ENCODE measurements at places on chromosomes 2 and 18.
A peak's percentile ranks its signal among the peaks of the same experiment; 100 is the strongest.

GRCh38 chr2:197378494-197379307, 56.1 kb downstream of the SF3B1 start:
- DNase-seq = peak; percentile 60

DNA sequence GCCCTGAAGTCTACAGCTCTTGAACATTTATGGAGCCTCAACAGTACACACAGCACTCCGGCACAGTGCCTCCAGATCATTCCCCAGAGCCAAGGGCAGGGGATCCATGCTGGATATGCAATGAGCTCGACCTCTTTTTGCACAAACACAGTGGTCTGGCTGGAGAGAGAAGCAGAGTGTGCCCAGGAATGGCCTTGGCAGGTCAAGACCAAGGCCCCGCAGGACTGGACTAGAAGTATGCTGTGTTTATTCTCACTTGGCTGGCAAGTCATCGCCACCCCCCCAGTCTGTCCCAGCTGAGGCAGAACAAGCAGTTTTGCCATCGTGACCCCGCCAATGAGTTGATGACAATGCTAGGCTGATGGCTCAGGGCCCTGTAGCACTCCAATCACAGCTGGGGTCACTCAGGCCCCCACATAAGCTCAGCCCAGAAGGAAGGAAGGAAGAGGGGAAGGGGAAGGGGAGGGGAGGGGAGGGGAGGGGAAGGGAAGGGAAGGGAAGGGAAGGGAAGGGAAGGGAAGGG, 212.1 kb downstream of the TTC32 start:
- no peak for DNase-seq

DNA sequence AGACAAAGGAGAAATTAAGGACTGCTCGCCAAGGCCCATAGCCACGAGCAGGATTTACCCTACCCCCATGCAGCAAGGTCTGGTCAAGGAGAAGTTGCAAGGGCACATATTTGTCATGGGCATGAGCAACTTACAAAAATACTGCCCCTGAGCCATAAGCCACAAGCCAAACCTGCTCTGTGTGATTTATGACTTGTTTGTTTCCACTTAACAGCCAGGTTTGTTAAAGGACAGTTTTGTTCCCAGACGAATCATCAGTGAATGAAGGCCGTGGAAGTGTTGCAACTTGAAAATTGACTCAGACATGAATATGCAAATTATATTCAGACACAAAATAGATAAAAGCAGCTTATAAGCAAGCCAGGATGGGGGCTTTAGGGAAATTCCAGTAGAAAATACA, 31.3 kb upstream of the EVA1A start:
- DNase-seq = no peak

DNA sequence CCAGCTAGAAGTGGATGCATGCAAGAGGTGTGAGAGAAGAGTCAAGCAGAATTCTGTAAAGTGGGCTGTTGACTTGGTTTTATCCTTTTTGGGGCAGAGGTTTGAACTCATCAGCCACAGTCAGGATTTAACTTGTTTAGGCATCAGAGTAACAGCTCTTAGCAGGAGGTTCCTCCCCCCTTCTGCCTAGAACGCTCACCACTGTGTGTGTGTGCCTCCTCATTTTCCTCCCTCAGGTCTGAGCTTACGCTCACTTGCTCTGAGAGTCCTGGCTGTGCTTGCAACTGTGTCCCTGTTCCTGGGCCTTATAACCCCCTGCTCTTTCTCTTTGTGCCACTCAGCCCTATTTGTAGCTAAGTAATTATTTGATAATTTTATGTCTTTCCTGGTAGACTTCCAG, 167.9 kb downstream of the TMEM182 start:
- no peak for DNase-seq

DNA sequence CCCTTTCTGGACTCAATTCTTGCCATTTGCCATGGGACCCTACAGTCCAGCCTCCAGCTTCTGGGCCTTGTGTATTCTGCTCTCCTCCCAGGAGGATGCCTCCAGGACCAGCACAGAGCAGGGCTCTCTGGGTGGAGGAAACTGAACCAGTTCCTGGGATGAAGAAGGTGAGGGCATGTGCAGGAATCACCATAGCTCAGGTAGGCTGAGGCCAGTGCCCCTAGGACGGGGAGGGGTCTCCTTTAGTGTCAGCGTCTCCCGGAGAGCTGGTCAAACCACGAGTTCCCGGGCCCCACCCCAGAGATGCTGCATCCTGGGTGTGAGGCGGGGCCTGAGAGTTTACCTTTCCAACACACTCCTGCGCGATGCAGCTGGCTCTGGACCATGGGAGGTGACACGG, 5.8 kb upstream of the PRELID3A start:
- no peak for DNase-seq

GRCh38 chr18:45168866-45169600, 446.2 kb upstream of the SLC14A2 start:
- no peak for DNase-seq

- no peak for DNase-seq
Measured at GRCh38 chr2:49286045-49286444, 131.7 kb upstream of the FSHR start.

DNA sequence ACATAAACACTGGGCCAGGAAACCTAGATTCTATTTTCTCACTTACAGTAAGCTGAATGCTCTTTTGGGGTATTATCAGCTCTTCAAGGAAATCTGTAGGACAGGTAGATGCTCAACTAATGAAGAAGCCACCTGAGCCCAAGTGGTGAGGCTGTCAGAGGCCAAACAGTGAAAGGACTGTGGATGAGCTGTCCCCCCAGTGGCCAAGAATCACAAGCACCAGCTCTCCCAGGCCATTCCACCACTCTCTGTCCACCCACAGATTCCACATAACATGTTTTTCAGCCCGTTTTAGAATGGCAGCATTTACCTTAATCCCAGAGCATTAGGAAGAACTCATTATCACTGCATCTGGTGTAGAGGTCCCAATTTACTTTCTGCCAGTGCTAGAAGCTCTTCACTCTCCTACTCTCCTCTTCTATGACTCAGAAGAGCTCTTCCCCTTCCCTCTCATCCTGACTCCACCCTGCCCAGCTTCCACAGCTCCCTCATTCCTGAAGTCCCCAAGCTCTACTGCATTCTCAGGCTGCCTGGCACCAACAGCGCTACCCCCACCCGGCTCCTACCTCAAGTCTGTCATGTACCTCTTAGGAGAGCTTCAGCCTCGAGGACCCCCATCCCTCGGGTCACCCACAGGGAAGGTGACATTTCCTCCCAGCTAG, 43.8 kb upstream of the GORASP2 start:
- DNase-seq = no peak

DNA sequence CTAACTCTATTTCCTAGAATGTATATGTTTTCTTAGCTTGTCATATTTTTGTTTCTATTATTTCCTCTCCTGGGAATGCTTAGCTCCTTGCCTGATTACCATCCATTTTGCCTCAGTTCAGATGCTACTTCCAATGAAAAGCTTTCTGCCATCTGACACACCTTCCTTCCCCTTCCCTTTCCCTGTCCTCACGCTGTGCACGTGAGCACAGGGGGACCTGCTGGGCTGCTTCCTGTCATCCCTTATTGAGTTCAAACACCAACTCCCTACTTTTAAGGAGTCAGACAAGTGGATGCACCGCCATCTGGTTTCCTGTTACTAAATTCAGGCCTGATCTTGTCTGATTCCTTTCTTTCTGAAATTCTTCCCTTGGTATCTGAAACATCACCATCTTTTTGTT, 2.4 kb upstream of the INO80C start:
- no peak for DNase-seq

DNA sequence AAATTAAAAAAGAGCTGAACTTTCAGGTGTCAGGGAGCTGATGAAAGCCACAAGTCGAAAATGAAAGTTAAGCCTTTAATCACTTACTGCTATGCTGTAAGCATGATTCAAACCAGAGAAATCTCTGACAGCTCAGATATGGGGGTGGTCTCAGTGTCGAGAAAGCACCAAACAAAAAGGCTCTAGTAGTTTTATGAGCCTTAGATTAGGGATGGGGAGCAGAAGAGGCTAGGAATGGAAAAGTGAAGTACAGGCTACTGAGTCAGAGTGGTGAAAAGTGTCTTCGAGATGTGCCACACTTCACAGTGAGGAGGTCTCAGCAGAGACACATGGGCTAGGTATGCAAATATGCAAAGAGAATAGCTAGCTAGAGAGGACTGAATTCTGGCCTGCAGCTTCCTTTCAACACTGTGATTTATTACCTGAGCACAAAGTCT, 482.2 kb downstream of the SPAG16 start:
- no peak for DNase-seq

DNA sequence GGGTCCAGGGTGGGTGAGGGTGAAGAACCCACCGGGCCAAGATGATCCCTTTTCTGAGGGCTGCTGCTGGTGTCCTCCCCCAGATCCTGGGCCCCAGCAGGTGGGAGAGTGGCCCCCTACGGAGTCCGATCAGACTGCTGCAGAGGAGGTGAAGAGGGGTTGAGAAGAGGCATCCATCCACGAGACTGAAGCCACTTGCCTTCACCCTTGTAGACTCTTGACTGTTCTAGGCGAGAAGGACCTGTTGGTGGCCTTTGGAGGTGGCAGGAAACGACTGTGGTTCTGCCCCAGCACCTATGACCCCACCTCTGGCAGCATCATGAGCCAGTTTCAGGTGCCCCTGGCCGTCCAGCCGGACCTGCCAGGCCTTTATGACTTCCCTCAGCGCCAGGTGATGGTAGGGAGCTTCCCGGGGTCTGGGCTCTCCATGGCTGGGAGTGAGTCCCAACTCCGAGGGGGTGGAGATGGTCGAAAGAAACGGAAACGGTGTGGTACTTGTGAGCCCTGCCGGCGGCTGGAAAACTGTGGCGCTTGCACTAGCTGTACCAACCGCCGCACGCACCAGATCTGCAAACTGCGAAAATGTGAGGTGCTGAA, 1.5 kb downstream of the TET3 start:
- DNase-seq = peak; percentile 32

DNA sequence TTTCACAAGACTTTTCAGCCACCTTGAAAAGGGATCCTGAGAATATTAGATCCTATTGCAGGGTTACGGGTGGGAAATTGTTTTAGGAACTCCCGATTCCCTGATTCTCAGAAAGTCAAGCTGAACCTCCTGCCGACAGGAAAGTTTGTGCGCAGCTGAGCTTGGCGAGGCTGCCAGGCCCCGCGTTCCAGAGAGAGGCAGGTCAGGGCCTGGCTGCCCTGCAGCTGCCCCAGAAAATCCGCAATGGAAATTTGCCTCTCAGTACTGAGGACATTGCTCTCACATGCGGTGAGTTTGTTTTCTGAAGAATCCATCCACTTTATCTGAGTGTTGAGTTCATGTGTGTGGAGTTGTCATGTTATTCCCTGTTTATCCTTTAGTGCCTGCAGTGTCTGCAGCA, 144.2 kb downstream of the RTP5 start:
- DNase-seq = no peak

GRCh38 chr2:143908843-143909242, 611.1 kb downstream of the ZEB2 start:
- no peak for DNase-seq

DNA sequence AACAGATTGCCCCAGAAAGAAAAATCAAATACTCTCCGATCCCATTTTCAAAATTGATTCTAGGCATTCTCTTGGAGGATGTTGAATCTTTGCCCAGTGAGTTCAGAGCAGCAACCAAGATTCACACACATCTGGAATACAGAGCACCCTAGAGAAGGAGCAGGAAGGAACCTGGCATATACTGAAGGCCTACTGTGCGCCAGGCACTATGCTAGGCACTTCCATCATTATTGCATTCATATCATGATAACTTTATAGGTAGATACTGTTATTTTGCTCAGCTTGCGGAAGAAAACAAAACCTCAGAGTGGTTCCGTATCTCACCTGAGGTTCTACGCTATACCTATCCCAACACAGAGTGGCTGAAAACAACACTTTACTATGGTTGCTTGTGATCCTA, 160.3 kb upstream of the SERTAD2 start:
- no peak for DNase-seq

GRCh38 chr18:64966667-64967066, 784.1 kb upstream of the CDH7 start:
- DNase-seq = no peak

DNA sequence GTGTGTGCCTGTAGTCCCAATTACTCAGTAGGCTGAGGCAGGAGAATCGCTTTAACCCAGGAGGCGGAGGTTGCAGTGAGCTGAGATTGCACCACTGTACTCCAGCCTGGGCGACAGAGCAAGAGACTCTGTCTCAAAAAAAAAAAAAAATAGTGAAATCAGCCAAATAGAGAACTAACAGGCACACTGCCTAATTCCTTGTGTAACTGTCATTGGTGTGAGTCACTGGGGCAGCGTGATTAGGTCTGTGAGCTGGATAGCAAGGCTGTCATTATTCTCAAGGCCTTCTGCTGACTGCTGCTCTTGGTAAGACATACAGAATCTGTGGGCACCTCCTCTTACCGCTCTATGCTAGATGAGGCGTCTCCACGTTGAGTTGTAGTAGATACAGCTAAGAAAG, 270.3 kb downstream of the NEDD4L start:
- DNase-seq = no peak

DNA sequence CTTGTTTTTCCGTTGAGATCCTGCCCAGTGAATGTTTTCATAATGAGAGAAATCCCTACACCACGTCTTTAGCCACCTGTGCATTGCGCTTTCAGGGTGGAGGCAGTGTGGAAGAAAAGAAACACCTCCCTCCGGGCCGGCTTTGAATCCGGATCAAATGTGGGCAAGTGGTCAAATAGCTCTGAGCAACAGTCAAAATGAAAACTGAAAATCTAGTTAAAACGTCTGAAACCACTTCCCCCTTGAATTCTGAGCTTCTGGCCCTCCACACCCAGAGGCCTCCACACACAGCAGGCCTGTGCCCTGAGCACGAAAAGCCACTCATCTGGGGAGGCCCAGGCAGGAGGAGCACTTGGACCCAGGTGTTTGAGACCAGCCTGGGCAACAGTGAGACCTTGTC, 263.6 kb upstream of the SALL3 start:
- DNase-seq = no peak

GRCh38 chr2:5915881-5916310, 223.7 kb downstream of the SOX11 start:
- DNase-seq = no peak

DNA sequence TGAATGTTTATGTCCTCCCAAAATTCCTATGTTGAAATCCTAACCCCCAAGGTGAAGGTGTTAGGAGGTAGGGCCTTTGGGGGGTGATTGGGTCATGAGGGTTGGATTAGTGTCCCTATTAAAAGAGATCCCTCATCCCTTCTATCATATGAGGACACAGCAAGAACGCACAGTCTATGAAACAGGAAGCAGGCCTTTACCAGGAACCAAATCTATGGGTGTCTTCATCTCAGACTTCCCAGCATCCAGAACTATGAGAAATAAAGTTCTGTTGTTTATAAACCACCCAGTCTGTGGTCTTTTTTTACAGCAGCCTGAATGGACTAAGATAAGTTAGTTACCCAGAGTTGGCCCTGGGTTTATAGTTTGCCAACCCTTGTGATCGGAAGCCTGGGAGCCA, 153.1 kb downstream of the INO80D start:
- DNase-seq = no peak

GRCh38 chr2:180124273-180125139, 117.4 kb upstream of the CWC22 start:
- peak; percentile 10 for DNase-seq

GRCh38 chr2:55511508-55512124, 7.9 kb upstream of the CFAP36 start:
- DNase-seq = no peak

DNA sequence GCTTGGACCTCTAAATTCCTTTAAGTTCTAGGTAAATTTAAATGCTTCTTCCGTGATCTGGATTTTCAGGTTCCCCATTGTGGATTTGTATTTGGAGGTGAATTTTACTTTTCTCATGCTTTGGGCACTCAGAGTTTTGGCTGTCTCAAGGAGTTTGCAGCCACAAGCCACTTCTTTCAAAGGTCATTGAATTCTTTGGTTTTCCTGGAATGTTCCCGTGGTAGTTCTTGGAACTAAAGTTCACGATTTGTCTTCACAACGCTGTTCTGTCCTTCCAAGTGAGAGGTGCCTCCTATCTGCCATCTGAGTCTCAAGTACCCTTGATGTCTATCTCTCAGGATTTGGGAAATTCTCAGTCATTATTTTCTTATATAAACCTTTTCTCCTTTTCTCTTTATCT, 1438.7 kb upstream of the ZEB2 start:
- DNase-seq = no peak

Data from CD4-positive, alpha-beta T cell treated with Interleukin-6 at 100 ng/mL for 8 hours (primary cell).